Activated T-helper 17 cell treated with anti-CD3 and anti-CD28 coated beads, Interleukin-2, amount 50 U/mL, for 72 hours (primary cell): ENCODE measurements at places on chromosomes 3 and 15. TPM values are rescaled to one million over a fixed set of nuclear protein-coding genes. Genes with fewer than 3 reads are reported as not detected.

The C3orf18 gene
- 17.3 TPM for total RNA-seq

DNA sequence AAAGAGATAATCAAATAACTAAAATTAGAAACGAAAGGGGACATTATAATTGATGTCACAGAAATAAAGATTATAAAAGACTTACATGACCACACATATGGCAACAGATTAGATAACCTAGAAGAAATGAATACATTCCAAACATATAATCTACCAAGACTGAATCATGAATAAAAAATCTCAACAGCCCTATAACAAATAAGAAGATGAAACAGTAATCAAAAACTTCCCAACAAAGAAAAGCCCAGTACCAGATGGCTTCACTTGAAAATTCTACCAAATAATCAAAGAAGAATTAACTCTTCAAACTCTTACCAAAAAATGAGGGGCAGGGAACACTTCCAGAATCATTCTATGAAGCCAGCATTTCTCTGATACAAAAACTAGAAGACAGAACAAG, 11.8 kb downstream of the TOP2B start:
- no peak for ATAC-seq

The IQCF5 gene
- total RNA-seq, result not detected

The IMPDH2 gene
- 460 TPM for total RNA-seq

The ZNF148 gene
- 60.2 TPM for total RNA-seq

GRCh38 chr15:72511536-72511935, 37.4 kb downstream of the ARIH1 start:
- ATAC-seq, result no peak

- no peak for ATAC-seq
Measured at GRCh38 chr3:111585217-111585616, 9.9 kb downstream of the ZBED2 start.

GRCh38 chr3:71166339-71167240, 416.9 kb downstream of the FOXP1 start:
- ATAC-seq, result no peak

The RCCD1 gene
- total RNA-seq, result 32.8 TPM

The FBXO40 gene
- total RNA-seq, result not detected

The SPINT1 gene
- 8.4 TPM for total RNA-seq

The HES1 gene
- 4.0 TPM for total RNA-seq

- no peak for ATAC-seq
Measured at GRCh38 chr3:184040010-184040409, 8.5 kb downstream of the HTR3D start.
